ENCODE measurements at places on chromosomes 7 and 10. TPM values are rescaled to one million over a fixed set of nuclear protein-coding genes. Genes with fewer than 3 reads are reported as not detected.

The SPDYE9 gene
- not detected for total RNA-seq

The PALD1 gene
- 9.7 TPM for total RNA-seq

The GBX1 gene
- total RNA-seq, result not detected

The SLC26A3 gene
- total RNA-seq, result not detected

The MAP3K8 gene
- total RNA-seq, result 27.0 TPM

The SLC13A4 gene
- 1.1 TPM for total RNA-seq

The RBP4 gene
- total RNA-seq, result 17.5 TPM

The CFAP58 gene
- total RNA-seq, result 0.44 TPM

The LGI1 gene
- total RNA-seq, result 2.8 TPM

The TMEM270 gene
- total RNA-seq, result not detected

The SGCE gene
- total RNA-seq, result 18.8 TPM

The TRIM50 gene
- 0.39 TPM for total RNA-seq

The DOCK1 gene
- 108 TPM for total RNA-seq

DNA sequence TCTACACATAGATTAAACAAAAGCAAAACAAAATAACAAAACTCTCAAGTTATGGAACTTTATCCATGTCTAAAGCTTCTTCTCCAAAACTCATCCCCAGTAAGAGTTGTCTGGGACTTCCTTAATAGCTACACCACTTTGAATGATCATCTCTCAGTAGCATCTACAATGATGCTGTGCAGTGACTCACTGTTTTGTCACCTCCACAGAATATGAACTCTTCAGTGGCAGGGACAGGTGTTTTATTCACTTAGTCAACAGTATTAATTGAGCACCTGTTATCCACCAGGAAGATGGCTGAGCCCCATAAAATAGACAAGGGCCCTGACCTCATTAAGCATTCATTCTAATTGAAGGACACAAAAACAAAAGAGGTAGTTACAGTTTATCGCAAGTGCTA is 350.7 kb downstream of the ELMO1 start:
- DNase-seq, result no peak

DNA sequence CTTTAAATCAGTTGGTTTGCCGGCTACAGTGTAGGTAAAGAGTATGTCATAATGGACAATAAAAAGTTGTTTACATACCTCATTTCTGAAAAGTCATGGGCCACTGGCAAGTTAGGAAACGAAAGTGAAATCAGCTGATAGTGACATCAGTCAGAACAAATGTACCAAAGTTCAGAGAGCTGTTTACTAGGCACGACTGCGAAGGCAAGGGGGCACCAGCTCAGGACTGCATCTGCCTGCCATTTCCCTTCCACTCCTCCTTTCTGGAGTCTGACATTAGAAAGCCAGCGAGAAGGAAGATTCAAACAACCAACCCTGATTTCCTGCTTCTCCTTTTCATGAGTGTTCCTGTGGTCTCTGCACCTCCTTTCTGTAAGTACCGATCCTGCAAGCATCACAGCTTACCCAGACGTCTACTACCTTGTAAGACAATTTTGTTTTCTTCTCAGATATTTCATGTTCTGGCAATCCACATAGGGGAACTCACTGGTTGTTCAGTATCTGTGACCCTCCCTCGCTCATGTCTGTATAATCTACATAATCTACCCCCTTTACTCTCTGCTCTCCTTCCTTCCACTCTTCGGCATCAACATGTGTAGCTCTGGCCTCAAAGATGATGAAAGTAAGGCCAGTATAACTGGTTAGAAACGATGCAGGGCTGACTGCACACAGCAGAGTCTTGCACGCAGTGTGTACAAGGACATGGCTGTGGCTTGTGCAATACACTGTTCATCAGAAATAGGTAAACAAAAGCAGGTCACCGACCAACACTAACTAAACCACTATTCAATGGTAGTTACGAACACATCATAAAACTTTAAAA is at the start of gene TMEM140:
Gene TMEM140 (plus strand): TSS at position 174 of the 823 bp plus-strand sequence. CDS start 16,370 bp downstream, outside the sequence.
- no peak for DNase-seq

DNA sequence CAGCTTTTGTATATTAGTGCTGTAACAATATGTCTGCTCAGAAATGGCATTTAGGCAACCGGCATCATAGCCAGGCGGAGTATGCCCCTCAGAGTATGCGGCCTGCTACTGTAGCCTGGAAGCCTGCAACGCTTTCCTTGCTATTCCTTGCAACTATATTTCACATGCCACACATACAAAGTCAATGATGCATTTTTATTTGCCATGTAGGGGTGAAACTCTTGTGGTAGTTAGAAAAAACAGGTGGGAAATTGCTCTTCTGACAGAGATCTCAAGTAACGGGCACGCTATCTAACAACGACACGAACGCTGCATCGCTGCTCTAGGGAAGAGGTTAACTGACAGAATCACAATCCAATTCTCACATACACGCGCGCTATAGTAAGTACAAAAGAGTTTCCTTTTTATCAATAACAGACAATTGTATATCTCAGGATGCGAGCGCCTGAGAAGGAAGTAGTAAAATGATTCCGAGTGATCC is 5.9 kb downstream of the EBF3 start:
- peak; percentile 80 for DNase-seq

GRCh38 chr10:88505680-88506215 is 77.4 kb downstream of the RNLS start:
- no peak for DNase-seq

- DNase-seq, result no peak
These were observed 149.0 kb downstream of the NRCAM start for GRCh38 chr7:108307194-108307593.

DNA sequence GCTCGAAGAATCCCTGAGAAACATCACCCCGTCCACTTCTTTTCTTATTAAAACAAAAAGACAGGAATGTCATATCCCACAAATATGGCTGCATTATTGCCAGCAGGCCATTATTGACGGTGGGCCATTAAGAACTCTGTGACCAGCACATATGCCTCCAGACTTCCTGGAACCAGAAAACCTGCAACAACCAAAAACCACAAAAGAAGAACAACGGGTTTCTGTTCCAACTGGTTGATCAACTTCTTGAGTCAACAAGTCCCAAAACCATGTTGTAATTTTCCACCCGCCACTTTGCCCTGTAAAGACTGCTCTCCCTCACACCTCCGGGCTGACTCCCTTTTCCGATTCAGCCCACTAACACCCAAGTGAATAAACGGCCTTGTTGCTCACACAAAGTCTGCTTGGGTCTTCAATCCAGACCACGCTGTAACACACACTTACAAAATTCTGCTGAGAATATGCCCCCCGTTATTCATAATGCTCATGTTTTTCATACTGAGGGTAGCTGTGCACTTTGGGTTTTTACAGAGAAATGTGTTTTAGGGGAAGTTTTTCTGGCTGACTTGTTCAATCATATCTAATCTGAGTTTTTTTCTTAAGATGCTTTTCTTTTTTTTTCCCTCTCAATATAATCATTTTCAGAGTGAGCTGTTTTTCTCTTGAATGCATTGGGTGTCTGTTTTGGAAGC is 20.7 kb downstream of the ZNF107 start:
- peak; percentile 66 for DNase-seq

DNA sequence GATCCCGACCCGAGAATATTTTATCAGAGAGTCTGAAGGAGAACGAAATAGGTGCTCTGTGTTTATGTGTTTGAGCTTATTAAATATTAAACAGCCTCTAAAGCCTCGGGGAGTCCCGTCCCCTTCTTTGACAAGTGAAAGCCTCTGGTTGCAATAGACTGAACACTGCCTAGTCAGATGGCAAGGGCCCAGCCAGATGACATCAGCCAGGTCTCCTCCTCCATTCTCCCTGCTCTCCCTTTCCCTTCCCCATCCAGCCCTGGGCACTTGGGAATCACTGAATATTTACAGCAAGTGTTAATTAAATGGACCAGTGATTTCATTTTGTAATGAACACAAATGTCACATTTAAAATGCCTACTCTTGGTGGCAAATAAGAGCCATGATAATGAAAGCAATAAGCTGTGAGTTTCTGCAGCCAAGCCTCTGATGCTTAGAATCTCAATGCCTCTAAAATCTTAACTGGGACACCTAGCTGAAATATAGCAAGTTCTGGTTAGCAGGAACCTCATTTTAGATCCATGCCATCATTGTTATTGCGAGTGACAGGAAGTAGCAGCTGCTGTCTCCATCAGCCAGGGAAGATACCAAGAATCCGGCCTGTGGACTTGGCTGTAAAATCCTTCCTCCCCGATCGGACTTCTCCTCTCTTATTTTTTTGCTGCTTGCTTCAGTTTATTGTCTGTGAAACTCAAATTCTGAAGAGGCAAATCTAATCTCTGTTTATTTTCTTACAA is 202.1 kb downstream of the PRPF18 start:
- peak; percentile 39 for DNase-seq

DNA sequence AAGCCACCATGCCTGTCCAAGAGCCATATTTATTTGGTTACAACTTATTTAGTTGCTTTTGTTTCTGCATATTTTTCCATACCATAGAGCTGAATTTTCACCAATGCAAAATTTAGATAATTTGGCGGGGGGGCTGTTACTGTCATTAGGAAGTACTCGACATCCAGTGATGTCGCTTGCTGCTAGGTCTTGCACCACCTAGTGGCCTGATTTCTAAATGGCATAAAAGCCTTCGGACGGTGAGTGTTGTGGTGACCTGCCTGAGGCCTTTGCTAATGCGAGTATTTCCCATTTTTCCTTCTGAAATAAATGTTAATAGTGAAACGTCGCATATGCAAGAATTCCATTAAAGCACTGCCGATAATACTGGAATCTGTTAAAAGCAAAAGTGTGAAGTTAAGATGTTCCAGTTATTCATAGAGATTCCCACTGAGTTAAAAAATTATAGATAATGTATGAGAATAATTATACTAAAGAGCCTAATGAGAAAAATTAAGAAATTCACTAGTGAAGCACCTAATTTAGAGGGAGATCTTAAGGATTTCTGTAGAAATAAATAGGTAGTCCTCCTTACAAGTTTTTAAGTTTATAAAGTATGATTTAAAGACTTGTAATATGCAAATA is 86.1 kb upstream of the DNAJB6 start:
- DNase-seq, result no peak

DNA sequence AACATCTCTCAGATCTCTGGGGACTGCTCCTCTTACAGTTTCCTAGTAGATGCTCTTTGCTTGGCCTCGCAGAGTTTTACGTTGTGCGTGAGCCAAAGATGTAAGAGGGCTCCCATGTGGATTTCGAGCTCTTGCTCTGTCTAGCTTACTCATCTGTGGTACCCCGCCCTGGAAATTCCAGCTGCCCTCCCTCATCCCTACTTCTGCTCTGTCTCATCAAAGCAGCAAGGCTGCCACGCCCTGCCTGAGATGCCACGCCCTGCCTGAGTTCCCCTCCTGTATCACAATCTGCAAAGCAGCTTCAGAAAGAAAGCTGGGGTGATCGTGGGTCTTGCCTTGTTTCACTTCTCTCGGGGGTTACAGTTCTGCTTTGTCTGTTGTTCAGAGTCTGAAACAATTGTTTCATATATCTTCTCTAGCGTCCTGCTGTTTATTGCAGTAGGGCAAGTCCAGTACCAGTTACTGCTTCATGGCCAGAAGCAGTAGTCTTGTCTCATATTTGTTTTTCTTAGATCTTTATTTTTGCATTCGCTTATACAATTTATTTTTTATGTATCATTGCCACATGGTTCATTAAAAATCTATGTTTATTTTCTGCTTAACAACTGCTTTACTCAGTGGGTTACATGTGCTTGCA is 36.1 kb upstream of the CCNY start:
- DNase-seq, result peak; percentile 91

- no peak for DNase-seq
These were observed 82.2 kb downstream of the MRPL32 start for GRCh38 chr7:43014406-43014805.

DNA sequence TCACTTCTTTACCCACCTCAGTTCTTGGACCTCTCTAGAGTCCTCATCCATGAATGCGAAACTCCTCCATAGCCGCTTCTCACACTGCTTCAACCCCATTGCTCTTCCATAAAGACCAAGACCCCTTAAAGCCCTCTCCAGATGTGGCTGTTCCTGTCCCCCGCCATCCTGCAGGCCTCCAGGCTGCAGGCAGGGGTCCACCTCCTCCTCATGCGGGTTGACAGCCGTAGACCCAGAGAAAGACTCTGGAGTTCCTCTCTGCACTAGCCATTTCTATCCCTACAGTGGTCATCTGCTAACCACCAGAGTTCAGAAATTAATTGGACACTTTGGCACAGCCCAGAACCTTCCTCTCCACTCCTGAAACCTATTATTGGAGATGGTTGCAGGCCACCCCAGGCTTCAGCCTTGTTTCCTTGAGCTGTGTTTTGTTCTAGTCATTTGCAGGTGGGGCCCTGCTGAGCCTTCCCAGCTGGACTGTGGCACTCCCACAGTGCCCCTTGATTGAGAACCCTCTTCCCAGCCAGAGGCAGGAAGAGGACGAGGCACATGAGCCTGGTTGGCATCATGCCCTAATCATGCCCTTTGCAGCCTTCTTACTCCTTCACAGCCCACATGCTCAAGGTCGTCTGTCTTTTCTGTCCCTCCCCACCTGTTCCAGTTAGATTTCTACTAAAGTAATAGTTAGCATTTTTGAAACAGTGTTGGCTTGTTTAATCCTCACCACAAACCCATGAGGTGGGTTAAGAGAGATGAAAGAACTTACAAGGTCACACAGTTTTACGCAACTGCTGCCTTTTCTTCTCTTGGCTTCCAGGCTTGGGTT is 23.9 kb downstream of the CUL1 start:
- no peak for DNase-seq

- DNase-seq, result no peak
These were observed 44.3 kb downstream of the HOXA1 start for GRCh38 chr7:27051451-27051850.

- no peak for DNase-seq
These were observed 158.0 kb upstream of the ITGB1 start for GRCh38 chr10:33115738-33116719.

DNA sequence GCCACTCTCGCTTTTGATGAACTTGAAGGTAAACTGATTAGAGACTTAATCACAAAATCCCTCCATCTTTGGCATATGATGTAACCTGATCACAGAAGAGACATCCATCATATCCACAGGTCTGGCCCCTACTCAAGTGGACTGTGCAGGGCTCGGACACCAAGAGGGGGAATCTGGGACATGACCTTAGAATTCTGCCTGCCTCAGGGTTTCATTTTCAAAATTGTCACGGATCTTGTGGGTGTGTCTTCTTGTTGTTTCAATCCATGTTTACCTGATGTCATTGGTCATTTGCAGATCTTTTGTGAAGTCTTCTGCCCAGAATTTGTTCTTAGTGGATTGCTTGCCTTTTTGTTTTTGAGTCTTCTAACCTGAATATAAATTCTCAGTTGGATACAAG is 5.9 kb upstream of the ARMS2 start:
- DNase-seq, result no peak

Data from lower leg skin (tissue), 4 donors.